CD4-positive, alpha-beta T cell treated with Interleukin-6 at 100 ng/mL for 8 hours (primary cell): ENCODE measurements at places on chromosomes 6 and 20.
A peak's percentile ranks its signal among the peaks of the same experiment; 100 is the strongest.

- no peak for DNase-seq
Measured at GRCh38 chr6:7100072-7100752, 7.5 kb upstream of the RREB1 start.

DNA sequence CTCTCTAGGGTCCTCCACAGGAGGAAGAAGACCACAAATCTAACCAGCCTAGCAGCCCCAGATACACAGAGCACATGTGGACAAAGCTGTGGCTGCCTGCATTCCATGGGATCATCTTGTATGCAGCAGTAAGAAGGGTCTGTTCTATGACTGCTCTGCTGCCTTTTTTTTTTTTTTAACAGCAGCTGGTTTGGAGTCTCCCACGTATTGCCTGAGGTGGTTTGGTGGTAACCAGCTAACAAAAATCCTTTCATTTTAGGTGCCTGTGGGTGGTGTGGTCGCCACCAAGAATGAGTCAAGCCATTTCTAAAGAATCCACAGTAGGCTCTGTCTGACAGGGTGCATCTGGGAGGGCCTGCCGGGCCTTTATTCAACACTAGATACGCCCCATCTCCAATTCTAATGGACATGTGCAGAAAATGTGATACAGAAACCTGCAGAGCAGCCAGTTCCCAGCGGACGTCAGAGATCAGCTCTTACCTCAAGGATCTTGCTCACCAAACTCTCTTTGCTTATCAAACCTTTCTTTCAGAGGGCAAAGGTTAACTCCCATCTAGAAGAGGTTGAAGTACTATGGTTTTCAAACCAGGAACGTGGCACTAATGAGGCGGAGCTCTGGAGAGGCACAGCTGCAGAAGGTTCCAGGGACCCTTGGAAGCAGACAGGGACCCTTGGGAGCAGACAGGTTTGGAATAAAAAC, 32.0 kb downstream of the GNAS-AS1 start:
- DNase-seq: no peak

DNA sequence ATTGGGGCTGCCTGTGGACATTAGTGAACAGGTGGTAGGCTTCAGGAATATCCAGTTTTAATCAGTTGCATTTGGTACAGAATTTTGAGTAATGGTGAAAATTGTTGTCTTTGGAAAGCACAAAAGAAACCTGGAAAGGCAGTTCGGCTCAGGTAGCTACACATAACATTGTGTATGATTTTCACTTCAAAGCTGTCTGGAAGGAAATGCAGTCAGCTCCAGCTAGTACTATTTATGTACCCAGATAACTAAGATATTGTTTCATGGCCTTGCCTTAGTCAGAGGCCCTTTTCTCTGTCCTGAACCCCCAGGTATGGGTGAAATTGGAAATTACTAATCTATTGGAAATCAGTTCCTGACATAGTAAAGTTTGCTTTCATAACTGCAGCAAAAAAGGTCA, 195.6 kb upstream of the UST start:
- no peak for DNase-seq

GRCh38 chr6:141152951-141153350, 979.8 kb upstream of the GJE1 start:
- DNase-seq: no peak

DNA sequence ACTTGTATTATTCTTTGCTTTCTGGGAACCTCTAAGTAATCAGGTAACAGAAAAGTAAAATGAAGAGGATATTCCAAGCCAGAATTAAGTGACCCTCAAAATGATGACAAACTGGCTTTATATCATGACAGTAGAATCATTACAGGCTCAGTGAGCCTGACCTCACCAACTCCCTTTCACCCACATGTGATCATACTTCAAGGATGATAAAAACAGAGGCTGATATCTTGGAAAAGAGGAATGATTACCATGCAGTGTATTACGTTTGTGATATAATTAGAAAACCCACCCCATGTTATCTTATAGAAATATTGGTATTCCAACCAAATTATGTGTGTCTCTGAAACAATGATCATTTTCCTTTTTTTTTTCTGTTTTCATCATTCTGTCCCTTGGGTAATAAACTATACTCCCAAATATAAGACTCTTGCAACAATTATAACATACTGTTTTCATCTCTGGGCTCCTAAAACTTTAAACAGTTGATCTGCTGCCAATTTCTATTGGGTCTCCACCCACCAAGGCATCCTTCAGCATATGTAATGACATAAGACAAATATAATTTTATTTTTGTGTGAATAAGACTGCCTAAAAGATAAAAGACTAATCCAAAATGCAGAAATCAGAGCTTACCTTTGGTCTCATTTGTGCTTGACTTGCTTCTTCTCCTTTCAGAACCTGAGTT, 115.7 kb downstream of the DST start:
- no peak for DNase-seq

DNA sequence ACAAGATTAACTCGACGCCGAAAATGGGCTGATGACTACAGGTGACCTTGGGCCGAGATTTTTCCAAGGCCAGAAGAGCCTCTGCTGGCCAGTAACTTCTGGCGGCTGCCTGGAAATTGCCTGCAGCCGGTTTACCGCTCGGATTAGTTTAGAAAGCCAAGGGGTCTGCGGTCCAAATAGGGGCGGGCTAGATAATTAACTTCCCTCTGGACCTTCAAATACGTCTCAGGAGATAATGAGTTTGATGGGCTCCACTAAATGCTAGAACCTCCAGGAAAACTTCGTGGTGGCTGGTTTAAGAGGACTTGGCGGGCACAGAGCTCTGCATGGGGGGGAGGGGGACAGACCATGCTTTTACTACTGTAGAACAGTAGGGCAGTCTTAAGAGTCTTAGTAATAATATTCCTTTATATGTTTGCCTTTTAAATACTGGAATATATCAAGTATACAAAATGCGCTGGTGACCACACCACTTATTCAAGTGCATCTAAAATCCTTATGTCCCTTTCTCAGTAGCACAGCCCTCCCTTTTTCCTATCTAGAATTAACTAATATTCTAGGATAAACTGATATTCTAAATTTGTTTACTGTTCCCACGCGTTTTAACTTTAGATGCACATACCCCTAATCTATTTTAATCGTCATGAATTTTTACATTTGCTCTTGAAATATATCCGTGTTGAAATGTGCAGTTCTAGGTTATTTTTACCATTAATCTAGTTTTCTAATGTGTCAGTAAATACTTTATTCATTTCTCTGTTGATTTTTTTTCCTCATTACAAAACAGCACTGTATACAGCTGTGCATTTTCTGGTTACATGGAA, 107.5 kb upstream of the PRSS16 start:
- no peak for DNase-seq

DNA sequence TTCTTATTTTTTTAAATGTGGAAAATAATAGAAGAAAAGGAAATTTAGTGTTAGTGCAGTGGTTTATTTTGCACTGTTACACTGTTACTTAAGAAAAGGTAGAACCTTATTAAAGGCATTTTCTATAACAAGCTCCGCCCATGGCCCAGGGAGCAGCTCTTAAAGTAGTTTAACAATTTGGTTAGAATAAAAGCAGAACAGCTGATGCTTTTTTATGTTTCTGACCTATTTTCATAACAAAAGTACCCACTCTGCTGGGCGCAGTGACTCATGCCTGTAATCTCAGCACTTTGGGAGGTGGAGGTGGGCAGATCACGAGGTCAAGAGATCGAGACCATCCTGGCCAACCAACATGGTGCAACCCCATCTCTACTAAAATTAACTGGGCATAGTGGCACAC, 32.6 kb downstream of the DSTN start:
- no peak for DNase-seq

- no peak for DNase-seq
Measured at GRCh38 chr20:19419396-19419795, 207.0 kb downstream of the SLC24A3 start.

- no peak for DNase-seq
Measured at GRCh38 chr20:57244221-57244585, 22.2 kb downstream of the BMP7 start.

DNA sequence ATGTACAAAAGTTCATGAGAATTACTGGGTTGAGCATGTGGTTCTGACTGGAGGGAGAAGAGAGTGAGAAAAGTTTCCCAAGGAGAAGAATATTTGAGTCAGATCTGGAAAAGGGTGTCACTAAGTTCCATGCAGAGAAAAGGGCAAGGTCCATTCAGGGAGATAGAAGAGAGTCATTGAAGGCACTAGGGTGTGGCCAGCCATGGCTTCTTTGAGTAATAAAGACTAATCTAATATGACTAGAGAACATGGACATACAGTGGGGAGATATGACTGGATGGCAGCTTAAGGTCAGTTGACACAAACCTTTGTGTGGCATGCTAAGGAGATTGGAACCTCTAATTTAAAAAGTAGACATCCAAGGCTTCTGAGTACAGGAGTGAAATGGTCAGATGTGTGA, 10.7 kb upstream of the SLC17A4 start:
- no peak for DNase-seq

- no peak for DNase-seq
Measured at GRCh38 chr6:139295901-139296300, 4.1 kb upstream of the TXLNB start.

GRCh38 chr6:14017626-14018475, 93.1 kb downstream of the RNF182 start:
- no peak for DNase-seq

- no peak for DNase-seq
Measured at GRCh38 chr6:168415098-168415992, 25.6 kb upstream of the SMOC2 start.

DNA sequence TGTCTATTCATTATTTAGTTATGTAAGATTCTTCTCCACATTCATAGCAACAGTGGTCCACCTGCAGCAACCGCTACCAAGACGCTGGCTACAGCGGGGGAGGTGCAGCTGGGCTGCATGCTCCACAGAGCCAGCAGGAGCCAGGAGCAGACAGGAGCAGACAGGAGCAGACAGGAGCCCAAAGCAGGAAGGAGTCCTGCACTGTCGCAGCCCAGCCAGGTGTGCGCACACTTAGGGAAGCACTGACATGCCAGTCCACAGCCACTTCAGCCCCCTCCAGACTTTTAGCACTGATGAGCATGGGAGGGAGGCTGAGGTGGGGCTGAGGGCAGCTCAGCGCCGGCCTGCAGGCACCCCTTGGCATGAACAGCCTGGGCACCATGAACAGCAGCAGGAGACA, 19.6 kb downstream of the KIF16B start:
- no peak for DNase-seq

DNA sequence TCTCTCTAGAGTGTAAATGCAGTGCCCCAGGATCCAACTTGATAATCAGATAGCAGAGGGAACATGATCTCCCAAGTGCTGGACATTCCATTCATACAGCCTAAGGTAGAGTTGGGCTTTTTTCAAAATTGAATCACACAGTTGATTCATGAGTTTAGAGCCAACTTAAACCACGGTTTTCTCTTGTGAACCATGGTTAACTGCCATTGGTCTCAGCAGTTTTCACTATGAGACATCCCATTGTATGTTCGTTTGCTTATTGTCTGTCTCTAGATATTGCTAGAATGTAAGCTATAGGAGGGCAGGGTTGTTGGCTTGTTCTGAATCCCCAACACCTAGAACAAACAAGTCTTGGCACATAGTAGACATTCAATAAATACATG, 37.2 kb upstream of the TAF8 start:
- no peak for DNase-seq

GRCh38 chr6:109872968-109873545, 105.1 kb upstream of the GPR6 start:
- DNase-seq: no peak

DNA sequence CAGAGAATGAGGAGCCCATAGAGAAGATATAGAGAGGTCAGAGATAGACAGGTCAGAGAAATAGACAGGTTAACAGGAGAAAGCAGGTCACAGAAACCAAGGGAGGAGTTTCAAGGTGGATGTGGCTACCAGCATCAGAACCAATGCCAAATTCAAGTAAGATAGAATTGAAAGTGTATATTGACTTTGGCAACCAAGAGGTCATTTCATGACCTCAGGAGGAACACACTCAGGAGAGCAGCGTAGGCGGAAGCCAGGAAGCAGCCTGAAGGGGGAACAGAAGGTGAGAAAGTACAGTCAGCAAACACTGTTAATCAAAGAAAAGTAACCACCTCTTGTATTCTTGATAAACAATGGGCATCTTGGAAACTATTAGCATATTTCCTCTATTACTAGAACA, 33.9 kb upstream of the ALDH8A1 start:
- no peak for DNase-seq

DNA sequence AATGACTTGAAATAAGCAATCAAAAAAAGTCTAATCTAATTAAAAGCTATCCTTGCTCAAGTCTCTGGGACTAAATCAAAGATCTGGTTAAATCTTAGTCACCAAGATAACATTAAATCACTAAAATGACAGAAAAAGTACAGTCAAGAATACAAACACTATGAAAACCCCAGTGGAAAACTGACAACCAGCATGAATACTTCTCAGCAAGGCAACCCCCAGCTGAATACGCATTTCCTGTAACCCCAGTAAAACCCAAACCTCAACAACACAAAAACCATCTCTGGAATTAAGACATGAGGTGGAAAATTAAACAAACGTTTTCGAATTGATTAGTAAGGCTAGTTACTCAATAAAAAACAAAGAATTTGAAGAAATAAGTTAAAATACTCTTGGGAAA, 23.7 kb upstream of the ZC3H12D start:
- DNase-seq: peak; percentile 65

- DNase-seq: no peak
Measured at GRCh38 chr6:162964488-162965140, 236.8 kb downstream of the PACRG start.

DNA sequence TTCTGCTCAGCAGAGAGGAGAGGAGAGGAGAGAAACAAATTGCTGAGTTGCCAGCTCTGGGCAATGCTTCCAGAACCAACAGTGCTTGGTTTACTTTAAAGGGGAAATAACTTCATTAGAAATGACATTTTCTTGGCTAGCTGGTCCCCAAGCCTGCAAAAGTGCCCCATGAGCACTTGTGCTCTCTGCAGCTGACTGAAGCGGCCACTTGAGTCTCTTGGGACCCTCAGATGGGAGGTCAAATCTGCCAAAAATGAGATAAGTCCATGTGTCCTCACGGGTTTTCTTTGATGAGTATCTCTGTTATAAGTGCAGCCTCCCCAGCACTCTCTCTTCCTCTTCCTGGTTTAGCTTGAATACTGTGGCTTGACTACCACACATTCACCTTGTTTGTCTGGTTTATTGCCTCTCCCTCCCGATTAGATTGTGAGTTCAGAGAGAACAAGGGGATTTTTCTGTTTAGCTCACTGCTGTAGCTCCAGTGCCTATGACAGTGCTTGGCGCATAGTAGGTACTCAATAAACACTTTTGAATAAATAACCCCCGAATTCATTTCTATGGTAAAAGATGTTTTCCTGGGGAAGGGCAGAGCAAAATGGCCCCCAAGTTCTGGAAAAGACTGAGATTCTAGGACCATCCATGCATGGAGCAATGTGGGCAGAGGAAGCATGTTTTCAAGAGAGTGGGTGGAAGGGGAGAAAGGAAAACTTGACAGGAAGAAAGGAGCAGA, 7.0 kb upstream of the RIN2 start:
- DNase-seq: no peak

- DNase-seq: no peak
Measured at GRCh38 chr20:1188347-1188746, 3.6 kb upstream of the TMEM74B start.
